ENCODE measurements at places on chromosomes 4 and X.

- DNase-seq: no peak
Observed at GRCh38 chrX:44967221-44967620, 94.2 kb downstream of the KDM6A start.

- no peak for DNase-seq
Observed at GRCh38 chrX:31269914-31270313, 198.1 kb upstream of the FTHL17 start.

DNA sequence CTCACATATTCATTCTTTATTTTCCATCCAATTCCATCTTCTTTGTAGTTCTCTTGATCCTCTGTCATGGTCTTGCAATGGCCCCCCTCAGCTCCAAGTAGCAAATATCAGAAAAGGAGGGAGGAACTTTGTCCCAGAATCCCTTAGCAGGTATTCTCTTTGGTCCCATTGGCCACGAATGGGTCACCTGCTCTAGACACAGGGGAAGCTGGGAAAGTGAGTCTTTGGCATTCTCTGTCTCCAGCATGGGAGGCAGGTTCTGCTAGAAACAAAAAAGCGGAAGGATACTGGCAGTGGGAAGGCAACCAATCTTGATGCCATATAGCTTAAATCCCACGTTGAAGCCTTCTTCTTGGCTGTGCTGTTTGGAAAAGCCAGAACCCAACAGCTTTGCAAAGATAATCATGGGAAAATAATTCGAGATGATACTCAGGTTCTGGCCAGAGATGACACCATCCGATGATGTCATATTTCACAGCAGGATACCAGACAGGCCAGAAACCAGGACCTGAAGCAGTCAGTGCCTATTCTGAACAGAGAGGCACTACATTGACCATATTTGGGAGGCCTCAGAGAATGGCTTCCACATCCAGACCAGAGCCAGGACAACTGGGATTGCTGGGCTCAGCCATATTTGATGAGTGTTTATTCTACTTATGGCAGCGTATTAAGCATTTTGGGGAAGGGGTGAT is 110.4 kb upstream of the ATXN3L start:
- DNase-seq: no peak

- no peak for DNase-seq
Observed at GRCh38 chrX:118736394-118737010, 9.1 kb downstream of the IL13RA1 start.

DNA sequence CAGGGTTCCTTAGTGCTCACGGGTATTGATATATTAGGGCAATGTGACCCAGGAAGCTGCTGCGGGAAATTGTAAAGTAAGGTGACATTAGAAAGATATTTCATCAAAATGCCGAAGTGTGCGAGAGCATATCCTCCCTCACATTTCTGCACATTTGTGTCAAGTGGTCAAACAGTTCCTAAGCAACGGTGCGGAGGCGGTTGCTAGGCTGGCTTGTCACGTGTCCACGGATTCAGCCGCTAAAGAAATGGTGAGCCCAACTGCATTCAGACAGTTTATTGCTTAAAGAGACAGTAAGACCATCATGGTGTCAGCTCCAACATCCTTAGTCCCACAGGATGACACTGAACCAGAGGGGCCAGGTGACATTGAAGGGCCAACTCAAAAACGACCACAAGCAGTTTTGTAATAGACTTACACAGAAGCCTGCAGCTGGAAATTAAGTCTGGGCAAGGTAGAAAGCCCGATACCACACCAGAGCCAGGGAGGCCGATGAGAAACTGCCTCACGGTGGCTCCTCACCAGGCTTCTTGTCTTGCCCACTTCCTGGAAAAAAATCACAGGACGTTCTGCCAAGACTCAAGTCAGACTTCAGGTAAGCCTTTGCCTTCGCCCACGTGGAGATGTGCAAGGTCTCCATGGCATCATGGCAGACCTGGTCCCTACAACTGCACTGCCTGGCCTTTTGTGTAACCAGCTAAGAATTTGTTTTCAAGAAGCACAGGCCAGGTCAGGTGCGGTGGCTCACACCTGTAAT is 50.4 kb downstream of the USP11 start:
- DNase-seq: no peak

- DNase-seq: no peak
Observed at GRCh38 chr4:252065-252601, 53.1 kb downstream of the ZNF732 start.

DNA sequence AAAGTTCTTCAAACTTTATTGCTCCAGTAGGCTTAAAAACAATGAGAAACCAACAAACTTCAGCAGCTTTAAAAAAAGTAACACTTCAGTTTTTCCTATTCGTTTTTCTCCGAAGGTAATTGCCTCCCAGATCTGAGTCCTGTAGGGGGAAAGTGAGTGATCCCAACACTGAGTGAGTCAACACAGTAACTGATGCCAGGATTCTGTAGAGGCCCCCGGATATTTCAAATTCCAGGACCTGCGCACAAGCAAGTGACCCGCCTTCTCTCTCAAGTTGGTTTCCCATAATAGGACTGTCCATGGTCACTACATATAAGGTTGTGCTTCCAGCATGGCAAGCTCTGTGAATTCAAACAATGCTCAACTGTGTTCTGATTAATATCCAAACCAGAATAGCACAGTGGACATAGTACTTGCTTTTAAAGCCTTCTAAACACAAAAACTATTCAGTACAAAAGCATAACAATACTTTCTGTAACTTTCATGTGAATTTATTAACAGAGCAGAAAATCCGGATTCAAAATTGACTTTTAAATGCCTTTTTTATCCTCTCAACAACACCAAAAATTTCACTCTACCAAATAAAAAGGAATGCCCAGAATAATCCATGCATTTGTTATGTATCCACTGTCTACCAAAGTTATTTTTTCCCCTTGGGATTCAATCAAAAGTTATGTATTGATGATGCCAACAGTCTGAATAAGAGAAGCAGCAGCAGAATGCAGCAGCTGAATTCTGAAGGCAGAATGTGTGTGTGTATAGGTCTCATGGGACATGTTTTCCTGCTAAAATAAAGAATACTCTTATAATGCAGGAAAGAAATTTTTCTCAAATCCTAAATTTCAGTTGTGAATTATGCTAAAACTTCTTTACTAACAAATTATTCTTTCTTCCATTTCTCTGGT is at the start of gene DMD:
Gene DMD, minus strand, starts transcription at position 194 of the 905 bp plus-strand sequence. CDS start 237 bp downstream, outside the sequence.
- DNase-seq: no peak

- DNase-seq: no peak
Observed at GRCh38 chr4:87122252-87122651, 98.2 kb downstream of the KLHL8 start.

GRCh38 chr4:1047106-1047975 is 35.9 kb downstream of the FGFRL1 start:
- DNase-seq: no peak

DNA sequence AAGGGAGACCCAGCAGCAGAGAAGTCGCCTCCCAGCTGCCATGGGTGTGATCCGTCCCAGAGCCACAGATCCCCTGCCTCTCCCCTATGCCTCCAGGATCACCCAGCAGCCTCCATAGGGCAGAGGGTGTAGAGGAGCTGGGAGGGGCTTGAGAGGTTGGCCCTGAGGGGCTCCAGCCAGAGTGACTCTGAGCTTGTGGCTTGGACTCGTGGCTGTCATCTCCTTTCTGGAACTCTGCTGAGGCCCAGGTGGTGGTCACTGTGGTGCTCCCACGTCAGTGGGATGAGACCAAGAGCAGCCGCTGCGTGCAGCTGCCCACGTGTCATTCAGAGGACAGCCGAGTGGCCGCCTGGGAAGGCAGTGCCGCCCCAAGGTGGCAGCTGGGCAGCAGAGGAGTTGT is 4.2 kb downstream of the TACC3 start:
- DNase-seq: no peak

GRCh38 chr4:48017108-48017571 is 568 bp downstream of the NIPAL1 start:
- no peak for DNase-seq

GRCh38 chrX:69128588-69128987 is 36.7 kb downstream of the PJA1 start:
- DNase-seq: no peak

DNA sequence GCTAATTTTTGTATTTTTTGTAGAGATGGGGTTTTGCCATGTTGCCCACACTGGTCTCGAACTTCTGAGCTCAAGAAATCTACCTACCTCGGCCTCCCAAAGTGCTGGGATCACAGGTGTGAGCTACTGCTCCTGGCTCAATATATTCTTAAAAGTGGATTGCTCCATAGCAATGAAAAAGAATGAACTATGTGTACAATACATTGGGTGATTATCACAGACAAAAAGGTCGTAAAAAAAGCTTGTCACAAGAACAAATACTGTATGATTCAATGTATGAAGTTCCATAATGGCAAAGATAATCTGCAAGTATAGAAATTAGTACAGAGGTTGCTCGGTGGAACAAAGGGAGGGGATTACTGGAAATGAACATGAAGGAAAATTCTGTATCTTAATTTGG is 70.7 kb downstream of the REPS2 start:
- no peak for DNase-seq

DNA sequence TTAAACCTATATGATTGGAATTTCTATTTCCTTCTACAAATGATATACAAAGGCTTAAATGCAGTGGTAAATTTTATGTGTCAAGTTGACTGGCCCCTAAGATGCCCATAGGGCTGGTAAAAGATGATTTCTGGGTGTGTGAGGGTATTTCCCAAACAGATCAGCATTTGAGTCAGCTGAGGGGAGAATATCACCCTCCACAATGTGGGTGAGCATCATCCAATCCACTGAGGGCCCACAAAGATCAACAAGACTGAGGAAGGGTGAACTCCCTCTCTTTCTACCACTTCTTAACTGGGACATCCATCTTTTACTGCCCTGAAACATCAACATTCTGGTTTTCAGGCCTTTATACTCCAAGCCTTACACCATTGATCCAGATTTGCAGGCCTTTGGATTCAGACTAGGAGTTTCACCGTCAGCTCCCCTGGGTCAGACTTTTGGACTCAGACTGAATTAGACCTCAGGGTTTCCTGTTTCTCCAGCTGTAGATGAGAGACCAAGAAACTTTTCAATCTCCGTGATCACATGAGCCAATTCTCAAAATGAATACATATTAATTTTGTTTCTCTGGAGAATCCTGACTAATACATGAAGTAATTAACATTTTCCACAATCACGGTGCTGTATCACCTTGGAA is 1020.7 kb upstream of the SLIT2 start:
- DNase-seq: no peak

- no peak for DNase-seq
Observed at GRCh38 chr4:37392521-37393255, 148.1 kb downstream of the NWD2 start.

- no peak for DNase-seq
Observed at GRCh38 chr4:111213531-111213930, 590.7 kb upstream of the PITX2 start.

- no peak for DNase-seq
Observed at GRCh38 chrX:119686087-119686691, 6.8 kb downstream of the SEPTIN6 start.

GRCh38 chrX:18099745-18100144 is 120.9 kb downstream of the BEND2 start:
- no peak for DNase-seq

DNA sequence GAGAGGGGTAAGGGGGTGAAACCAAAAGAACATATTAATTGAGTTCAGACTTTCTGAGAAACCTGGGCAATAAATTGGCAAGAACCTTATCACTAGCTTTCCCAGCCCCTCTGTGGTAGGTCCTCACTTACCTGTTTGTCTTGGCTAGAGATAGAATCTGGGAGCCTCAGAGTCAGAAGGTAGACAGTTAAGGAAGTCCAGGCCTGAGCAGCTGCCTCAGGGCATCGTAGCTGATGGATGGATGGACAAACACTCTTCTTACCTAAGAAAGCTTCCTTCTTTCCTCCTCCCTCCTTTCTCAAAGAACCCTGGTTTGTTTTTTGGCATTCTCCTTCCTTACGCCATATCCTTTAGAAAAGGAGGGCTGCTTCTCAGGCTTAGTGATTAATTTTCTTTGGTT is 24.4 kb downstream of the FRAS1 start:
- DNase-seq: no peak

- DNase-seq: no peak
Observed at GRCh38 chr4:117831060-117831683, 203.1 kb upstream of the NDST3 start.

DNA sequence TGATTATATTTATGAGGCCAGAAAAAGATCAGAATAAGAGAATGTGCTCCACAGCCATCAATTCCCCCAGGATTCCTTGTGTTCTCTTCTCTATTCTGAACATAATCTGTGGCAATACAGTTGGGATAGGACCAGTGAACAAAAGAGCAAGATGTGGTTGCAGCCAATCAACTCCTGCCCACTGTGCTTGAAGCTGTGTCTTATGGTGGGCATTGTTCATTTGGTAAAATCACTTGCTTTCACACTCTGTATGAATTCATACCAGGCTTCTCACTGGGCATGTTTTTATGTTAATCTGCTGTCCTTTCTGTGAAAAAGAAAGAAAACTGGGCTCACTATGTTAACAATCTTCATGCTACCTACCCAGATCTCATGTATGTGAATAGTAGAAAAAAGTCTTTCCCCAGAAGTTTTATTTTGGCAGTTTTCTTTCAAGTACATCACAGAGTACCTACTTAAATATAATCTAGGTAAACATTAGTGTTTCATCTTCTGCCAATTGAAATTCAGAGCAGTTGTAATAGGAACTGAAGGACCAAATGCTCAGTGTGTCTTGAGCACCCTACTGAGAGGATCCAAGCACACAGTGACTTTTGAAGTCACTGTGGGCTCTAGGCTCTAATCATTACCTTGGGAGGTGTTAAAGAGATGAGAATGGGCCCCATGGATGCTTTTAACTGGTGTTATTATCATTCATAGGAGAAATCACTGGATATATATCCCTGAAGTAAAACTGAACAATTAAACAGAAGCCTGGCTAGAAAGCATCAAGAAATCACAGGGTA is 429.2 kb upstream of the TRAM1L1 start:
- DNase-seq: no peak

- no peak for DNase-seq
Observed at GRCh38 chr4:142405695-142406498, 440.2 kb downstream of the INPP4B start.

DNA sequence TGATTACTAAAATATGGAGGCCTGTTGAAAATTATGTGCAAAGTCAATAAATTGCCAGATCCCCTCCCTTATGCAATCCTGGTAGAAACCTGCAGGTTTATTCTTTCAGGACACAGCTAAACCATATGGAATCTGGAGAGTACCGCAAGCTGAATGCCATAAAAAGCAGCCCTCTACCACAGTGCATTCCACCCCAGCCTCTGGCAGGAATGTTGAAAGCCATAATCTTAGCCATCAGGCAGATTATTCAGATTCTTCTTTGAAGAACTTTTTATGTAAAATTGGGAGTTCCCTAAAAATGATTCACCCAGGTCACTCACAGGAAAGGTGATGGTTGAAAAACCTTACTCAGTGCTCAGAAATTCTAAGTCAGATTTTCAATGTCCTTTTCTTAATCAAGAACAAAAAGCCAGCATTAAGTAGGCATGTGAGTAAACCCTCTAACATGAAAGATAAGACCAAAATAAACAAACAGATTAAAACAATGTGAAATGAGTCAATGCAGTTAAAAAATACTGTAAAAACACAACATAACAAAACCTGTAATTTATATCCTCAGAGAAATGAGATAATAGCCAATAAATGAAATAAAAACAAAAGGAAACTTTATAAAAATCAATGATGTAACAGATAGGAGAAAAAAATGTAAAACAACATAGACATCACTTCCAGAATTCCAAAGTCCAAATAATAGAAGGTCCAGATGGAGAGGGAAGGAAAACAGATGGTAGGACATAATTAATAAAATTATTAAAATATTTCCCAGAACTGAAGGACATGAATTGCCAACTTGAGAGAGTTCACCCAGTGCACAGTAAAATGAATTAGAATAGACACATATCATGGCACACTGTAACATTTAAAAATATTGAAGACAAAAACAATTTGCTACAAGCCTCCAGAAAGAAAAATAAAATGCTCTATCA is 226.9 kb downstream of the FSTL5 start:
- no peak for DNase-seq

All from stimulated activated CD4-positive, alpha-beta T cell treated with anti-CD3 and anti-CD28 coated beads, Interleukin-1b, Interleukin-23, amount 100 ng/mL, for 1 hour (primary cell).